ENCODE measurements at places on chromosomes 11 and 22. TPM values are rescaled to one million over a fixed set of nuclear protein-coding genes. Genes with fewer than 3 reads are reported as not detected.
A peak's percentile ranks its signal among the peaks of the same experiment; 100 is the strongest.

DNA sequence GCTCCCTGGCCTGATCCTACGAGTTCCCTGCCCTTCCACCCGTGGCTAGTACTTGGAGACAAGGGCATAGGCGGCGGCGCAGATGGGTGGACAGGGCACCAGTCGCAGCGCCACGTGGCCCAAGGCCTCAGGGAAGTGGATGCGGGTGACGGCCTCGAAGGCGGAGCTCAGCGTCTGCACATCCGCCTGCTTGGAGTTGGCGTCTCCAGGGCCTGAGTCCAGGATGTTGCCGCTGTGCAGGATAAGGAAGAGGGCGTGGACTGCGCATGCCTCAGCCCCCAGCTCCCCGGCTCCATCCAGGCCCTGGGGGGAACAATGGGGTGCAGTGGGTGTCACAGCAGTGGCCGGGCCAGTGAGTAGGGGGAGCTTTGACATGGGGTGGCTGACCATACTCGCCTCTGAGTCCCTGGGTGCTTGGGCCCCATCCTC lies 6.6 kb downstream of the PITPNM1 start:
- peak; percentile 81 for DNase-seq

DNA sequence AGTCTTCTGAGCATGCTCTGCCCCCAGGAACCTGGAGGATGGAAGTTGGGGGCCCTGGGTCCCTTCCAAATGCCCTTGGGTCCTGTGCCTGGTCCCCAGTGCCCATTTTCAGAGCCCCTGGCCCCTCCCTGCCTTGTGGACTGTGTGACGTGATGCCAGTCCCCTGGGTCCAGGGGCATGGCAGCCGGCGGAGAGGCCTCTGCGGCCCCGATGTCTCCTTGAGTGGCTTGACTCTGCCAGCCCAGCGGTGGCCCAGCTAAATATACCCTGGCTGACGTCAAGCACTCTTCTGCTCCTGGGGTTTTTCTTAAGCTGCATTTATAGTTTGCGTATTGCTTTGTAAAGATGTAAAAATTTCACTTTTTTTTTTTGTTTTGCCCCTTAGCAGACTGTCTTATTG lies 35.2 kb upstream of the PARVG start:
- no peak for DNase-seq

GRCh38 chr11:116771935-116772334 lies 852 bp downstream of the BUD13 start:
- DNase-seq, result no peak

GRCh38 chr22:38733724-38734381 lies 21.9 kb downstream of the SUN2 start:
- DNase-seq, result peak; percentile 81

GRCh38 chr11:88313441-88313840 lies 24.1 kb downstream of the CTSC start:
- no peak for DNase-seq

- no peak for DNase-seq
Observed at GRCh38 chr22:39530116-39530515, 2.4 kb downstream of the RPS19BP1 start.

Gene KBTBD3
- total RNA-seq, result 8.3 TPM

DNA sequence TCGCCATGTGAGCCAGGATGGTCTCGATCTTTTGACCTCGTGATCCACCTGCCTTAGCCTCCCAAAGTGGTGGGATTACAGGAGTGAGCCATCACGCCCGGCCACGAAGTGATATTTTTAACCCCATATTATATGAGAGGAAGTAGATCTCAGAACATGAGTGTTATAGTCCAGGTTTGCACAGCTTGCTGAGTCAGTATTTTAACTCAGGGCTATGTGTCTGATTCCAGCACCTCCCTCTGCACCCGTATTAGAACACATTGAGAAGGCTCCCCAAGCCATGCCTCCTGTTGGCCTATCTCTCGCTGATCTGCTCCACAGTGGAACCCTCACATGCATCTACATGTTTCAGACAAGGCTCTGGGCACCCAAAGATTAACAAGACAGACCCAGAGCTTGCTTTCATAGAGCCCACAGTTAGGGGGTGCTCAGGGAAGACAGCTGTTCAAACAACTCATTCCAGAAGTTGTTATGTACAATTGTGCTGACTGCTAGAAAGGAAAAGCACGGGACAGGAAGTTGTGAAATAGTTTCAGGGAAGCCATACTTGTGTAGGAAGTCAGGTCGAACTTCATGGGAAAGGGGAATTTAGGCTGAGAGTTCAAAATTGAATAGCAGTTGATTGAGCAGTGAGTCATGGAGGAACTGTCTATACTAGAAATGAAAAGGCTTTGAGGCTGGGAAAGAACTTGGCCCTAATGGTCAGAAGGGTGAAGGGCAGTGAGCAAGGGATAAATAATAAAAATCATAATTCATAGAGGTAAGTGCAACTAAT lies 49.3 kb upstream of the CLPB start:
- DNase-seq, result no peak

GRCh38 chr22:46362203-46362933 lies 26.9 kb downstream of the TRMU start:
- peak; percentile 80 for DNase-seq

- DNase-seq, result peak; percentile 75
Observed at GRCh38 chr11:66956689-66957290, 1.4 kb downstream of the PC start.

- no peak for DNase-seq
Observed at GRCh38 chr11:1387521-1387920, 2.2 kb upstream of the BRSK2 start.

- DNase-seq, result peak; percentile 71
Observed at GRCh38 chr11:3107608-3108182, 50.5 kb upstream of the CARS1 start.

Gene SCUBE1
- 1.1 TPM for total RNA-seq

GRCh38 chr11:63243533-63243932 lies at the start of gene SLC22A25:
SLC22A25 (minus strand) TSS chr11:63243599; CDS start chr11:63229652, 13,947 bp downstream.
- no peak for DNase-seq

Gene CCDC157
- 0.76 TPM for total RNA-seq

Gene CD3E
- 1.8 TPM for total RNA-seq

GRCh38 chr11:133705074-133705648 lies 140.2 kb downstream of the SPATA19 start:
- DNase-seq, result no peak

- DNase-seq, result no peak
Observed at GRCh38 chr11:111983187-111983986, 41.8 kb upstream of the DLAT start.

DNA sequence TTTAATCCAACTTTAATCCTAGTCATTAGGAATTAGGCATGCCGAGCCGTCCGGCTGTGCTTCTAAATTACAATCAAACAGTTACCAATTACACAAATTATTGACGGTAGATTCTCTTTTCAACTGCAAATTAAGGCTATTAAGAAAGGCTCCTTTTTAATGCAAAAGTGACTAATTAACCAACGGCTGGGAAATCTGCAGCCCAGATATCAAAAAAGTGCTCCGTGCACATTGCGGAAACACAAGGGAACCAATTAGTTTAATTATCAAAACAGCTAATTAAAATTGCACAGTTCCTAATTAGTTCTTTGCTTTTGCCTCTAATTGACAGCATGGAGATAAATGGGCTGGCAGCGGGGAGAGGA lies 19.4 kb upstream of the LMO1 start:
- no peak for DNase-seq

DNA sequence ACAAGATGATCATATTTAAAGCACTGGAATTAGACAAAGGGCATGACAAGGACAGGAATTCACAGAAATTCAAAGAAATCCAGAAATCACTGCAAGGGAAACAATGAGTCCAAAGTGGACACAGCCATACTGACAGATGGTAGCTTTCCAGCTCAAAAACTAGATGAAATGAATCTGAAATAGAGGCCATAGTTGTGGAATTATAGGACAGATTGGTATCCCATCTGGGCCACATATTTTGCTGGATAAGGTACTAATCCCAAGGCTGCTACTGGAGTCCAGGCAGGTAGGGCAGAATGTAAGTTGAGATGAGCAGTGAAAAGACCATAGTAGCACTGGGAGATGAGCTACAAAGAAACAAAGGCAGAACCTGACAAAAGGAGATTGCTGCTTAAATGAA lies 258.3 kb upstream of the ANO3 start:
- no peak for DNase-seq

Gene TBX10
- total RNA-seq, result not detected

- DNase-seq, result no peak
Observed at GRCh38 chr22:26643418-26644100, 13.8 kb upstream of the MIAT start.

DNA sequence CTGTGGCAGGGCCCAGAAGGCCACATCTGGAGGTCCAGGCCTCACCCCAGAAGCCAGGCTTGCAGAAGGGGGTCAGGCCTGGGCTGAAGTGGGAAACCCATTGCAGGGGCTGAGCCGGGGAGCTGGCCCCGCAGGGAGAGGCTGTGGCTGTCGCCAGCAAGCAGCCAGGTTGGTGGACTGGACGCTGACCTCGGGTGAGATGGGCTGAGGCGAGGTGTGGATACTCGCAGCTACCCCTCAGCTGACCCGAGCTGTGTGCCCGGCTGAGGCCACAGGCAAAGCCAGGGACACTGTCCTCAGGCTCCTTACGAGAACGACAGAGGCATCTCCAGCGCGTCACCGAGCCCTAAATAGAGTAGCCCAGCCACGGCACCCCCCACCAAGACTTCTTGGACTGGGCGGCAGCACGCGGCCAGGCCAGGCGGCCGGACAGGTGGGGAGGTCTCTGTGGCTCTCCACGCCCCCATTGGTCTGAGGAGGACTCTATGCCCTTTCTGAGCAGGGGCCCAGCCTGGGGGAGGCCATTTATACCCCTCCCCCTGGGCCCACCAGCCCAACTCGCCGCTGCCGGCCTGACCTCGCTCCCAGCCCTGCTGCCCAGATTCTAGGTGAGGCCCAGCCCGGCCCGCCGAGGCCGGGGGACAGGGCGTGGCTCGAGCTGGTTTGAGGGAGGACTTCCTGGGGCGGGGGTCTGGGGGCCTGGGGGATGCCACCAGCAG lies at the start of gene TNNI2:
Gene TNNI2, plus strand, starts transcription at position 556 of the 719 bp plus-strand sequence. CDS start 716 bp downstream, outside the sequence.
- DNase-seq, result no peak

- DNase-seq, result no peak
Observed at GRCh38 chr22:37501610-37502341, 15.6 kb upstream of the MFNG start.

Gene B3GAT1
- total RNA-seq, result not detected

DNA sequence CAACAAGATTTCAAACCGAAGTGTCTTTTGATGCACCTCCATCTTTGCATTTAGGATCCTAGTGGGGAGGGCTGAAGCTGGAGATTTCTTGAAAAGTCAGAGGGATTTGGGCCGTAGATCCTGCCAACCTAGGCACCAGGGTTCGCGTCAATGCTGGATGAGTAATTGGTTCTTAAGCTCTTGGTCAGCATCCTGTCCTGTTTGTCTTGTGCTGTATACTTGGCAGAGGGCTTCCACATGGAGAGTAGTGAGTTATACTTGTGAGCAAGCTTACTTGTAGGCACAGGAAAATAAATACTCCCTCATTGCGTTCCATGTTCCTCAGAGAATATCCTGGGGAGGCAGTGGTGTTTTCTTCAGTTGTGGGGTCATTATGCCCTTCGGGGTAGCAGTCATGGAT lies 12.6 kb downstream of the INSC start:
- DNase-seq, result no peak

- DNase-seq, result no peak
Observed at GRCh38 chr22:42294034-42294985, 23.9 kb upstream of the TCF20 start.

Gene PRG2
- 0.88 TPM for total RNA-seq

GRCh38 chr11:9075556-9075955 lies 15.8 kb downstream of the SCUBE2 start:
- DNase-seq, result no peak

DNA sequence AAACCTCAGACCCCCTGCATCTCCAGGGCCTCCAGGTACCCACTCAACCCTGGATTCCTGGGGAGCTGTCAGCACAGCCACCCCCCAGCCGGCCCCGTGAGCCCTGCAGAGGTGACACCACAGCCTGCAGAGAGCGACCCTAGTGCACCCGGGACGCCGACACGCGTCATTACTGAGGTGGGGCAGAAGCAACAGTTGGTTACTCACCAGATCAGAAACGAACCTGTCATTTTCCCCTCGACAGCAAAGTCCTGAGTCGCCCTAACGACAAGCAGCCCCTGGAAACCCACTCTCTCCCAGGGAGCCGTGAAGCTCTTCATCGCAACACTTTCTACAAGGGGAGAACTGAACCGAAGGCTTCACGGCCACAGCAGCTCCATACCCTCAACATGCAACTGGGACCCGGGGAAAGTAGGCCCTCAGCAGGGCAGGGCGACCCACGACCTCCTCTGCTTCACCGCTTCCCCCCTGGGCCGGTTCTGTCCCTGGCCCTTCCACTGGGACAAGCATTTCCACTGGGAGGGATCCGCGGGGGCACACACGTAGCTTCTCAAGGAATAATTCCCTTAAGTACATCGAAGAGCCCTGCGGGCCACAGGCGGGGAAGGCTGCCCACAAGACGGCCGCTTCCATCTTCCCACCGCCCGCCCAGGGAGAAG lies 1.6 kb downstream of the BRD1 start:
- no peak for DNase-seq

DNA sequence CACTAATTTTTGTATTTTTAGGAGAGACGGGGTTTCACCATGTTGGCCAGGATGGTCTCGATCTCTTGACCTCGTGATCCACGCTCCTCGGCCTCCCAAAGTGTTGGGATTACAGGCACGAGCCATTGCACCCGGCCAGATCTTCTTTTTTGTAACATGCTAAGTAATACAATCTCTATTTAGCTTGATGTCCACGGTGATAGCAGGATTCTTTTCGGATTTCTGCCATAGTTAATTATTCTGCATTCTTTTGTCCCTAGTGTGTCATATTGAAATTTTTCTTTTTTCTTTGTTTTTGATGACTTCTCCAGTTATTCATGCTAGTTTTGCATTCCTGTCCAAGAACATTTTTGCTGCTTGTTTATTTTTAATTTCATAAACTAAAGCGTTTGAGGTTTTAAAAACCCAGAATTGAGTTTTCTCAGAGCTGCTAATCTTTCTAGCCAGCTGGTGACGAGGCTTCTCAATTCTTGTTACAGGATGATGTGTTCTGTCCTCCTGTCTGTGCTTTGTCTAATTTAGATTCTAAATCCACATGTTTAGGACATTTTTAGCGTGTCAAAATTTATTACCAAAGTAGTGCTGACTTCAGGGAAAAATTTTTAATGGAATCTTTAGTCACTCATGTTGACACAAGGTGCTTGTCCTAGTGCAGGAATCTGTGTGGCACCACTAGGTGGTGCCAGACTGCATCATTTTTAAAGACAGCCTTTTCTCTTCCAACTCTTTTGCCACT lies 21.8 kb downstream of the NF2 start:
- DNase-seq, result no peak

- DNase-seq, result no peak
Observed at GRCh38 chr22:36220451-36220921, 18.8 kb downstream of the APOL2 start.

DNA sequence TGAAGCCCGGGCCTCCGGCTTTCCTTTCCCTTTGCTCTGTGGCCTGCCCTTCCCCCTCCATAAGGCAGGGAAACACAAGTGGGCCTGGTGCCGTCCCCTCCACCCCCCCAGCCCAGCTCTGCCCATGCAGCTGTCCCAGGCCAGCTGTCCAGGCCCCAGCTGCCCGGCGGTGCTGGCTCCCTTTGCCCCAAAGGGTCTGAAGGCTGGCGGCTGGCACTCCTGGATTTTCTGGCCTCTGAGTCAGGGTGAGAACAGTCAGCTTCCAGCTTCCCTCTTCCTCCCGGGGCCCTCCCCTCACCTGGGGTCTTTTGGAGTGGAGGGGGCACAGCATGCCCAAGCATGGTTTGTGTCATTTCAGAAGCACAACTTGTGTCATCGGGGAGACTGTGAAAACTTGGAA lies 27.8 kb downstream of the CD82 start:
- DNase-seq, result no peak

Gene NFAM1
- 3.7 TPM for total RNA-seq

Gene WNT11
- total RNA-seq, result 39.2 TPM
